ENCODE measurements at places on chromosomes 1 and 21.

- peak; percentile 31 for DNase-seq
Observed at GRCh38 chr1:198495631-198496030, 44.8 kb downstream of the ATP6V1G3 start.

DNA sequence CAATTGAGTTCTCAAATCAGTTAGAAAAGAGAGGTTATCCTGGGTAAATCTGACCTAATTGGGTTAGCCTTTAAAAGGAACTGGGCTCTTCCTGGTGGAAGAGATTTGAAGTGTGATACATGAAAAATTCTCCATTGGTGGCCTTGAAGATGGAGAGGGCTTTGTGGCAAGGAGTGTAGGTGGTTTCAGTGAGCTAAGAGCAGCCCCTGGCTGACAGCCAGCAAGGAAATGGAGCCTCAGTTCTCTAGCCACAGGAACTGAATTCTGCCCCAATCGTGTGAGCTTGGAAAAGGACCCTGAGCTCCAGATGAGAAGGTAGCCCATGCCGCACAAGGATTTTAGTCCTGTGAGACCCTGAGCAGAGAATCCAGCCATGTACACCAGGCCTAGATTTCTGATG is 12.7 kb upstream of the HYI start:
- peak; percentile 12 for DNase-seq

DNA sequence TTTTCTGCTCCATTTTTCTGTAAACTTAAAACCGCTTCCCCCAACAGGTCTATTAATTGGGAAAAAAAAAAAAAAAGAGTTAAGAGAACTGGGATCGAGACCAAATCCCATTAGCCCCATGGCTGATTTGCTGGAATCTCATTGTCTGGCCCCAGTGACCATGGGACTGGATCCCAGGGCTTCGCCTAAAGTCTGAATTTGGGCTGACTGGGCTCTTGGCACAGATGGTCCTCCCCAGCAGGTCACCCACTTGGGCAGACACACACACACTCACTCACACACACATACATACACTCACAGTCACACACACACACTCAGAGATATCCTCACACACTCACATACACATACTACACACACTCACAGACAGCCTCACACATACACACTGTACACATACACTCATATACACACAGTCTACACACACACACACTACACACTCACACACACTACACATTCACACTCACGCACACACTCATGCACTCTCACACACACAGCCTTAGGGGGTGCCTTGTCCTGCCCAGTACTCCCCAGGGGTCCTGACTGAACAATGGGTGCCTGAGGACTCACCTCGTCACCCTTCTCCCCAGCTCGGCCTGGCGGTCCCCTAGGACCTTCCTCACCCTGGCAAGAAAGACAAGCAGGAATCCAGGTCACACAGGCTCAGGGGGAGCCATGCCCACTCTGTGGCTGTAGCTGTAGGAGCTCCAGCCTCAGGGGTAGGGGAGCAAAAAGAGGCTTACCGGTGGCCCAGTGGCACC is 7.5 kb downstream of the COL9A2 start:
- peak; percentile 40 for DNase-seq

- DNase-seq = peak; percentile 93
Observed at GRCh38 chr1:7265771-7266371, 480.6 kb downstream of the CAMTA1 start.

GRCh38 chr1:203081465-203082230 is 4.2 kb downstream of the MYOG start:
- DNase-seq = no peak

GRCh38 chr1:203636291-203636690 is 9.7 kb downstream of the ATP2B4 start:
- DNase-seq = peak; percentile 60

DNA sequence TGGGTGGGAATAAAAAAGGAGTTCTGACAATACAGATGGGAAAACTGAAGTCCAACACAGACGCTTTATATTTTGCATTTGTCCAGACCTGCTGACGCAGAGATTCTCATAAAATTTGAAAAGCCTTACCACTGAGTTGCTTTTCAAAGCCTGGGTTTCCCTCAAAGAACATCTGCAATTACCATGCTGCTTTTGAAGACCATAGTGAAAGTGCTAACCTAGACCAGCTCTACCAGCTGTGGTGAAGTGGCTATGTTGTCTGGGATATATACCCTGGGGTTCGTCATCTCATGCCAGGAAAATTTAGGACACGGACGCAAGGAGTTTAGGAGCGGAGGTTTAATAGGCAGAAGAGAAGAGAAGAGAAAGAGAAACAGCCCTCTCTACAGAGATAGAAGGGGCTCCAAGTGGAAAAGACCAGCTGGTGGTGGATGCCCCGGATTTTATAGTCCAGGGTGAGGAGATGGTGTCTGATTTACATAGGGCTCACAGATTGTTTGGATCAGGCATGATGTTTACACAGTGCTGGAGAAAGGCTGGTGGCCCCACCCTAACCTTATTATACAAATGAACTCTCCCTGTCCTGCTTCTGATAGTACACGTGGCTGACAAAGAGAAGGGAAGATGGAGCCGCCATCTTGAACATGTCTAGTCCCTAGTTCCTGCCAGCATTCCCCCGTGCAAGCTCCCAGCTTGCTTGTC is 73.8 kb downstream of the AK4 start:
- DNase-seq = no peak

GRCh38 chr1:244273845-244274619 is 177.7 kb downstream of the ADSS2 start:
- DNase-seq = peak; percentile 99

GRCh38 chr1:158998781-158999161 is 10.9 kb upstream of the IFI16 start:
- DNase-seq = peak; percentile 84

DNA sequence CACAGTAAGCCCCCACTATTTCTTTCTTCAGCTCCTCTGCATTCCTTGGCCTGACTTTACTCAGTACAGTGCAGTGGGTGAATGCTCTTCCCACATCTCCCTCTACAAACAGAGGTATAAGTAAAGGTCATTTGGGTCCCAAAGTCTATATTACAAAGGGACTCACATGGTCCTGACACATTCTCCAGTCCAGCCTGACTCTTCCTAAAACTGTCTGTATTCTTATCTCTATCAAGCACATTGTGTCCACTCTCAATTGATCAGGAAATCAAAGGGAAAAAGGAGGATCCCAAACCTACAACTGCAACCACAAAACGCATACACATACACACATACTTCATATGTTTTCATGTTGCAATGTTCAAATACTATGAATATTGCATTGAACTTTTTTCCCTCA is 49.4 kb downstream of the FRRS1 start:
- DNase-seq = no peak

- DNase-seq = no peak
Observed at GRCh38 chr1:153028766-153029165, 2.2 kb upstream of the SPRR1B start.

DNA sequence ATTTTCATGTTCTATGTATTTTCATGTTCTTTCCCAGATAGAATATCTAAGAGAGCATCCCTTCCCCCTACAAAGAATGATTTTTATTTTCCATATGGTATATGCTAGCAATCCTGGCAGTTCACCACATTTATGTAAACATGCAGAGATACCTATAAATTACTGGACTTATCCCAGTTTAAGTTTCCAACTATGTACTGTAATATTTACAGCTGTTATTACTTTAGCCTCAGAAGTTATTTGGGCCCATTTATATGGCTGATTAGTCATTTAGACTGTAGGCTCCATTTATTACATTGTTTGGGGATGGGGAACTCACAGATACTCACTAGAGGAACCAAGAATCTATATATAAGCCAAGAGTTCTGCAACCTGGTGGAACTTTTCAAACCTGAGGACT is 84.8 kb upstream of the WARS2 start:
- no peak for DNase-seq

GRCh38 chr1:54792686-54793282 is 8.3 kb downstream of the TTC22 start:
- no peak for DNase-seq

- DNase-seq = peak; percentile 57
Observed at GRCh38 chr1:232600424-232601258, 29.3 kb downstream of the SIPA1L2 start.

- no peak for DNase-seq
Observed at GRCh38 chr1:205142102-205142469, 20.3 kb upstream of the RBBP5 start.

- no peak for DNase-seq
Observed at GRCh38 chr1:159951551-159951950, 2.5 kb downstream of the SLAMF9 start.

DNA sequence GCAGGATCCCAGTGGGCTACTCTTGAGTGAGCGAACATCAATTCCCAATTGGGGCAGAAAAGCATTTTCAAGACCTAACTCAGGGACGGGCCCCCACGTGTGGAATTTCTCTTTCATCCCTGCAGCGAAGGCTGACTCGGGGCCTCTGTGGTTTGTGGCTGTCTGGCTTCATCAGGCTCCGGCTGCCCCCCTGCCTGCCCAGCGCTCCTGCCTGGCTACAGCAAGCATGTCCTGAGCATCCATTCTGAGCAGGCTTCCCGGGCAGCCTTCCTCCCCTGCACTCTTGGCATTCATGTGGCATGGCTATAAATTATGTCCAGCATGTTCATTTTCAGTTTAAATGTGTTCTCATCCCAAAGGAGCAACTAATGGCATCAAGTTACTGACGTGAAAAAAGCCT is 588.1 kb downstream of the KIF26B start:
- DNase-seq = peak; percentile 93

DNA sequence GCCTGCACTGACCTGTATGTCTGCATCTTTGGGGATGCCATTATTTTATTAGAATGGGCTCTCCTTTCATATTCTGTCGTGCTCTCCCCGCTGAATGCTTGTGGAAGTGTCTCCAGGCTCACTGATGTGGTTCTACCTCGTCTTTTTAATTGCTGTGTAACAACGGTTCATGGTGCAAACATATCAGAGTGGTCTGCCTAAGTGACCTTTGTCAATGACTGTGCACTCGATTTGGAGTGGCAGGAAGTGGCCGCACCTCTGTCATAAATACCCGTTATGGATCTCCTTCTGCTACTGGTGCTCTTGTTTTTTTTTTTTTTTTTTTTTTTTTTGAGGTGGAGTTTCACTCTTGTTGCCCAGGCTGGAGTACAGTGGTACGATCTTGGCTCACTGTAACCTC is 38.3 kb downstream of the SPSB1 start:
- DNase-seq = no peak

GRCh38 chr21:45154511-45155508 is 80.4 kb downstream of the ADARB1 start:
- DNase-seq = peak; percentile 80

GRCh38 chr1:85433096-85433495 is 31.9 kb downstream of the DDAH1 start:
- no peak for DNase-seq

GRCh38 chr1:232346844-232347243 is 283.1 kb downstream of the SIPA1L2 start:
- no peak for DNase-seq

DNA sequence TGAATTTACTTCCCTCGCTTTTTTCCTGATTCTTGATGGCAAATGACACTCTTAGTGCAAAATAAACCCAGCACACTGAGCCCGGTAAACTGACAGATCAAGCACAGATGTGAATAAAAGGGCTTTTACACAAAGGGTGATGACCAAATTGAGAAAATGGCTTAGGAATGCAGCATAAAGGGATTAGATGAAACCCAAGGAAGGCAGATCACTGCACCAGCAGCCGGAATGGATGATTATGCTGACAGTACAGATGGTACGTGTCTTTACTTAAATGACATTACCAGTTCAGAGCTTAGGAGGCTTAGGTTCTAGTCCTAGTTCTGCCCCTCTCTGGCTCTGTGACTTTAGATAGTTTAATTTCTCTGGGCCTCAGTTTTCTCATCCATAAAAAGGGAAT is 12.0 kb downstream of the PKP1 start:
- DNase-seq = no peak
